ENCODE measurements at places on chromosomes 2 and 18. TPM values are rescaled to one million over a fixed set of nuclear protein-coding genes. Genes with fewer than 3 reads are reported as not detected.
A peak's percentile ranks its signal among the peaks of the same experiment; 100 is the strongest.

DNA sequence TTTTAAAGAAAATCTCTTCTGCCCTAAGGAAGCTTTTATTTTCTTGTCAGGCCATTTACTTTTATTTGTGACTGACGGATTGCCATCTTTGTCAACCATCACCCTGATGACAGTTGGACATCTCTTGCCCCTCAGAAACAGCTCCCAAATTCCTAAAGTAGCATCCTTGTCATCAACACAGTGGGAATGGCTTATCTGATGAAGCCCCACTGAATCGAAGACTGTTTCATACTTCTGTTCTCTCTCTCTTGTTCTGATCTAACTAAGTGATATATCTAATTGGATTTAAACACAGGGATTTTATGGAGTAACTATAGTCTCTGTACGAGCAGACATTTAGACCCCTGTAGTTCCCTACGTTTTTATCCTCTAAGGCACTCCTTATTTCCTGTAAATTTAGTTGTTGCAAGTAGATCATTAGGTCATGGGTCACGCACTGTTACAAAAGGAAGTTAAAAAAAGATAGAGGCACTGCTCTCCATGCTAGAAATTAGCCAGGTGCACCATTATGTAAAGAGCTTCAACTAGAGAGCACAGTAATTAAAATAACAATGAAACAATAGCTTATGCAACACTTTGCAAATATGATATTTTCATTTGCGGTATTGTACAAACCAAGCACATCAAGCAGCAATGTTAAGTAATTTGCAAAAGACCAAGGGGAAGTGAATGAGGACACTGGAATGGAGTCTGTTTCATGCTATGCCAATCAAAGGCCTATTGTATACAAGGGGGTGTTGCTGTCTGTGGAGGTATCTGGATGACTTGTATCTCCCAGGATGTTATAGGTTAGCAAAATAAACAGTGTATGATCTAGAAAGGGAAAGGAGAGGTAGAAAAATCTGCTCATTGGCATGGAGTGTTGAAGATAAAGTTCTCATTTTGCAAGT, 284.7 kb downstream of the LRRTM1 start:
- DNase-seq, result no peak

DNA sequence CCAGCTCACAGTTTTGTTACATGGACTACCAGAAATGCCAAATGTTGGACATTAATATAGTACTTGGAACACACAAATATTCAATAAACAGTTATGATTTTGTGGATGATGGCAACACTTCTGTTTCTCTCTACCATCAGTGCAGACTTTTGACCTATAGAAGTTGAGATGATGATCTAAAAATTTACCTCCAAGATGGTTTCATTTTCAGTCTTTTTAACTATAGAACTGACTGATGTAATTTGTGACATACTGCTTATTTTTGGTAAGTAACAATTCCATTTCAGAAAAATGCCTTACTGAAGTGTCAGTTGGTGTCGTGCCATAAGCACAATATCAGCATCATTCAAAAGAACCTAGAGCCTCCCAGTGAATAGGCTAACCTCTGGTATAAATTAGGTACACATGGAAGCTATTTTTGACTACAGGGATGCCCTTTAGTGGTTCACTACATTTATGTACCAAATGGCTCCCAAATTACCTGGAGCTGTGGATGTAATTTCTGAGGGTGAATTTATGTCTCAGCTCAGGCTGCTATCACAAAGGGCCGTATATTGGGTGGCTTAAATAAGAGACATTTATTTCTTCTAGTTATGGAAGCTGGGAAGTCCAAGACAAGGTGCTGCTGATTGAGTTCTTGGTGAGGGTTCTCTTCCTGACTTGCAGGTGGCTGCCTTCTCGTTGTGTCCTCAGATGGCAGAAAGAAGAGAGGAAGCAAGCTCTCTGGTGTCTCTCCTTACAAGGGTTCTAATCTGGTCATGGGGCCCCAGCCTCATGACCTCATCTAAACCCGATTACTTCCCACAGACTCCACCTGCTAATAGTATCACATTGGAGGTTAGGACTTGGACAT, 66.5 kb downstream of the ALPK2 start:
- DNase-seq, result no peak

TRIM43 gene
- total RNA-seq, result not detected

- DNase-seq, result no peak
Observed at GRCh38 chr2:201786471-201786870, 5.7 kb upstream of the ALS2 start.

DNA sequence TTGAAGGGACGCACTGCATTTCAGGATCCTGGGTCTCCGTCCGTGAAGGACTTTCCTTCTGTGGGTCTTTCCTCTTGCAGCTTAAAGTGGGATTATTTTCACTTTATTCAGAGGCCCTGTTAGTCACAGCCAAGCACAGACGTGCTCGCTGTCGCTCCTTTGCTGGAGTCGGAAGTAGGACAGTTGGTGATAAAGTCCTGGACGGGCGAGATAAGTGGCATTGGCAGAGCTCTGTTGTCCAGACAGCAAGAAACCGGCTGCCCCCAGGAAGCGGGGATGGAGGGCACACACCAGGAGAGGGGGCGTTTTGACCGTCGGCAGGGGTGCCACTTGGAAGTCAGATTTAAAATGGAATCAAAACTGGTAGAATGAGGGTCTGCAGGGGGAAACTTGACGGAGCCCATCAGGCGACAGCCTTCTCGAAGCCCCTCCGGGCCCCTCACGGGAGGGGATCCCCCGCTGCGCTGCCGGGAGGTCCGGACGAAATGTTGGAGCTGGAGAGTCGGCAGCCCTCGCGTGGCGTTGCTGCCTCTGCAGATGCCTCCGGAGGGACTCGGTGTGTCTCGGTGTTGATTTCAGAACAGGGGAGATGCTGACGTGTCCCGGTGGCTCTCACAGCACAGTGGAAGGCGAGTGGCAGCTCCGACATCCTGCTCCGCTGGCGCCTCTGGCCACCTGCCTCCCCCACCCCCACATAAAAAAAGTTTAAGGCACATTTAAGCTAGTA, 124.2 kb downstream of the NFATC1 start:
- peak; percentile 73 for DNase-seq

DNA sequence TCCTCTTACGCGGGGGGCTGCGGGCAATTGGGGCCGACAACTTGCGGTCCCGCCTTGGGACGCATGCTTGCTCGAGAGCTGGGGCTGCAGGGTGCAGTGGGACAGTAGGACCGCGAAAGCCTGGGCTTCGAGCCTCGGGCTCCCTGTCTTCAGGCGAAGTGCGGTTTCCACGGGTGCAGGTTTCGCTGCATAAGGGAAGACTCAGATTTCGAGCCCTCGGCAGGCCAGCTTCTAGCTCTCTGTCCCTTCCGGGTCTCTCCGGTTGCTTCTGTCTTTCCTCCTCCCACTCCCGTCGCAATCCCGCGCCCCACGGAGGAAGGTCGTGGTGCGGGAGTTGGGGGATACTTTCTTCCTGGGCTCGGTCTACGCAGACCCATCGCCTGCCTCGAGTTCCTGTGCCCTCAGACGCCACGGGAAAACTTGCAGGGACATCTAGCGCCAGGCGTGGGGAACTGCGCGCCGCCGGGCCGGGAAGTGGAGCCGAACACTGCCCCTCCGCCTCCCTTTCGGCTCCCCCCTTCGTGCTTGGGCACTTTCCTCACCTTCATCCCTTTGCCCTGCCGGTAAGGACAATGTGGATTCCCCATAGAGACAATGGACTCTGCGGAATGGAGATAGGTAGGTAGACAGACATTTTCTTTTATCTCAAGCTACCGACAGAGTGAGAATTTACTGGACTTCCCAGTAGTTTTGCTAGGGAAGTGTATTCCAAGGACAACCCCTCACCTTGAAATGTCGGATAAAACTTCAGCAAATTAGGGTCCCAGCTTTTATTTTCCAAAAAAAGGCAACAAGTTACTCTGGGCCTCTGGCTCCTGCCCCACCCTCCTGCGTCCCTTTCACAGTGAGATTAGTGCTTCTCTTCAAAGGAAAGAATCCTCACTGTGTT, 4.2 kb upstream of the HOXD13 start:
- no peak for DNase-seq

GRCh38 chr18:25144820-25145219, 207.1 kb downstream of the ZNF521 start:
- DNase-seq, result no peak

COL4A4 gene
- not detected for total RNA-seq

- DNase-seq, result no peak
Observed at GRCh38 chr2:163675388-163675787, 60.4 kb downstream of the FIGN start.

GRCh38 chr2:121539750-121540469, 9.2 kb downstream of the RNU4ATAC start:
- DNase-seq, result no peak

DNA sequence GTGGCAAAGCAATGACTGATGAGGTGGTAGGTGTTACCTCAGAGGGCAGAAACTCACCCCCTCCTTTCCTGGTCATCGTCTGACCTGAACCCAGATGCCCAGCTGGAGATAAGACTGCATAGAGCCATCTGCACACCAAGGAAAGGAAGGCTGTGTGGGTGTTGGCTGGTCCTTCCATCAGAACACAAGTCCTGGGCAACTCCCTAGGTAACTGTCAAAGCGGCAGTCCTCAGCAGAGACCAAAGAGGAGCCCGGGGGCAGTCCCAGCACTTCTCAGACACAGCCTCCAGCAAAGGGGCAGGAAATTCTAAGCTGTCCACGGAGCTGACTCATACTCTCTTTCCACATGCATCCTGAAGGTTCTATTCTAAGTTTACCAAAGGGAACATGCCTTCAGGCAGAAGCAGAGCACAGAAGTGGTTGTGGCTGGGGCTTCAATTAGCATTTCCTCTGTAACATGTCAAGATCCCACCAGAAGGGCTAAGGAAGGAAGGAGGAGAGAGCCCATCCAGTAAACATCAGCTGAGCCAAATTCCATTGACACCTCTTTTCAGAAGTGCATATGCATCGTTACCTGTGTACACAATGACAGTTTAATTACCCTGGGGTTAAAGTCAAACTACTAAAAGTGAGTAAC, 54.7 kb downstream of the SPRED2 start:
- peak; percentile 21 for DNase-seq

DNA sequence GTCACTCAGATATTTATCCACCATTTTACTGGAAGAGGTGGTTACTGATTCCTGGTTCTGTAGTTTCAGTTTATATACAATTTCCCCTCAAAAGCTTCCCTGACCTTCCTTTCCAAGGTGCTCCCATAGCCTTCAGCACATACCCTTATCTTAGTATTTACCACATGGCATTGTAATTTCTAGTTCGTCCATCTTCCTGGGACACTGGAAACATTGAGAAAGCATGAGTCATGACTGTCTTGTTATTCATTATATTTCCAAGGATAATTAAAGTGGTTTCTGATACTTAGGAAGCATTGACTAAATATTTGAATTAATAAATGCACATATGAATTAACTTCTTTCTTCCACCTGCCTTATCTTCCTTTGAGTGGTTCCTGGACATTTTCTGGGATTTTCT, 203.8 kb downstream of the ETAA1 start:
- DNase-seq, result no peak

DNA sequence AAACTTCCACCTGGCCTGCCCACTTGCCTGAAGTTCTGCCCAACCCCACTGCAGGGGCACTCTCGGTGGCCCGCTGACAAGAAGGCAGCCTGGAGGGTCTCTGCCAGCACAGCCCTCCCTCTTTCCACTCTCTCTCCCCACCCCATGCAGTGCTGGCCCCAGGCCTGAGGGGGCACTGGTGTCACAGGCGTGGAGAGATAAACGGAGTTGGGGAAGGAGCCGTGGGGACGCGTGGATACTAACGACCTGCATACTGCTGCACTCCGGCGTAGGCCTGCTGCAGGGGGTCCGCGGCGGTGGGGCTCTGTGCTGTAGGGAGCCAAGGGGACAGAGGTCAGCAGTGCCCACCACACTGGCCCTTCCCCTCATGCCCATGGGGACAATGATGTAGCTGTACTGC, 299.3 kb downstream of the CELF4 start:
- no peak for DNase-seq

GRCh38 chr18:10216791-10217190, 237.6 kb upstream of the APCDD1 start:
- DNase-seq, result no peak

DNA sequence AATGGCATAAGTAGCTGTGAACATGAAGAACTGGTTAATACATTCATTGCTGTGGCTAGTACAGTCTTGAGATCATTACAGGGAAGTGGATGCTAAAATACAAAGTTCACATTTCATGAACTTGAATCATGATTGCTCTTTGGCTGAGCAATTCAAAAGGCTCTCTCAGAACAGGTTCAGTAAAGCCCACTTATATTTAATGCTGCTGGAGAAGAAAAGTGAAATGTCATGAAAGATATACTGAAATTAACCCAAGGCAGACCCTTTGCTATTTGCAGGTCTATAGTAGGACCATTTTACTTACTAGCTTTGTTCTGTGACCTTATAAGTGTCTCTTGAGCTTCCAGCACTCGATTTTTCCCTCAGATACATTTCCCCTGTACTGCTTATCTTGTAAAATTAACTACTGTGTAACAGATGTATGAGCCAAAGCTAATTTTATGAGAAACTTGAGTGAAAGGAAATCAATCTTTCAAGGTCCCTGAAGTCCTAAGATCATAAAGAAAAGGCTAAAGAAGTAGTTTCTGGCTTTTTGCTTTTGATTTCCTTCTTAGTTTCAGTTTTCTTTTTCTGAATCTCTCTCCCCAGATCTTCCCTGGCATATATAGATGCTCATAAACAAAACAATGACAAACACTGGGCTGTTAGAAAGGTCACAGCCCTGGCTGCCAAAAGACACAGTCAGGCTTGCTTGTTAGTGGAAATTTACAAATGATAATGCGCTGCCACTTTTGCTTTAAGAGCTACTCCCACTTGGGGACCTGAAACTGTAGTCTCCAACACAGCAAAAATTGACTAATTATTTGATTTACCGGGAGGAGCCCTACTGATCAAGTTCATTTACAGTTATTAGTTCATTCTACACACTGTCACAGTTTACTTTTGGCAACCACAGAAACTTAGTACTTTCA, 132.7 kb upstream of the XPO1 start:
- peak; percentile 14 for DNase-seq

SALL3 gene
- not detected for total RNA-seq

DNA sequence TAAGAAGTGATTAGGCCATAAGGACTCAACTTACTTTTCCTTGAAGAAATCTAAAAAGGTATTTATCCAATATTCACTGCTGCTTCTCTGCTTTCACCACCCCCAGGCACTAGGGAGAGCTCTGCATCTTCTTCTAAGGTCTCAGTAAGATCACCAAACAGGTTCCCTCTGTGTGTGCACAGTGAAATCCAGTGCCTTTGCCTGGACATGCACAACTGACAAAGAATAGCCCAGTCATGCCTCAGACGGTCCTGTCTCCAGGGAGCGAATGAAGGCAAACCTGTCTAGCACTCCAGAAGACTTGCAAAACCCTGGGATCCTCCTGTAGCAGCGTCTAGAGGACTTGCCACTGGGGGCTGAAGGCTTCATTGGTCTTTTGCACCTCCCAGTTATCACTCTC, 344.5 kb upstream of the LRATD1 start:
- no peak for DNase-seq

DNA sequence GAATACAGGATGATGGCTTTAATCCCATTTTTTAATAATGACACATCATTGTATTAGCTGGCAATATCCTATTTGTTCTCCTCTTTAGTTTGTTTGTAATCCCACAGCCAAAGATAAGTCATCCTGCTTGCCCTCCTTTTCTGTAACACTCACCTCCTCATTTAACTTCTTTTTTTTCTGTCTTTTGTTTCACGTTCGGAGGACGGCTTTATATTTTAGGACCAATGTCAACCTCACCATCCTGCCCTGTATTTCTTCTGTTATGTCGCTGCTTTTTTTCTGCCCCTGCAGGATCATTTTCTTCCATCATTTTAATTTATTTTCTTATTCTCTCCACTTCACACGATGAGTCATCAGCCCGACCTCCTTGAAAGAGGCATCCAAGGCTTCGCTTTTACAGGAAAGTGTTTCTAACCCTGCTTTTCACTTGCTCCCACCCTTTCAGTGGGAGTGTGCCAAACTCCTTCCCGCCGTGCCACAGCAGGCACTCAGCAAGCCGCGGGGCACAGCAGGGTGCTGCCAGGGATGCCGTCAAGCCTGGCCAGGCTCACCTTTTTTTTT, 11.4 kb downstream of the RAB31 start:
- DNase-seq, result no peak

NGEF gene
- not detected for total RNA-seq

Measured in activated naive CD8-positive, alpha-beta T cell treated with anti-CD3 and anti-CD28 coated beads for 36 hours (primary cell).